Natural killer cell (primary cell): ENCODE measurements at places on chromosomes 16 and 17. TPM values are rescaled to one million over a fixed set of nuclear protein-coding genes. Genes with fewer than 3 reads are reported as not detected.

Gene MYH8
- total RNA-seq, result not detected

Gene KRT24
- total RNA-seq, result not detected

Gene SOST
- total RNA-seq, result not detected

Gene DYNLL2
- total RNA-seq, result 36.1 TPM

Gene TNFRSF17
- not detected for total RNA-seq

DNA sequence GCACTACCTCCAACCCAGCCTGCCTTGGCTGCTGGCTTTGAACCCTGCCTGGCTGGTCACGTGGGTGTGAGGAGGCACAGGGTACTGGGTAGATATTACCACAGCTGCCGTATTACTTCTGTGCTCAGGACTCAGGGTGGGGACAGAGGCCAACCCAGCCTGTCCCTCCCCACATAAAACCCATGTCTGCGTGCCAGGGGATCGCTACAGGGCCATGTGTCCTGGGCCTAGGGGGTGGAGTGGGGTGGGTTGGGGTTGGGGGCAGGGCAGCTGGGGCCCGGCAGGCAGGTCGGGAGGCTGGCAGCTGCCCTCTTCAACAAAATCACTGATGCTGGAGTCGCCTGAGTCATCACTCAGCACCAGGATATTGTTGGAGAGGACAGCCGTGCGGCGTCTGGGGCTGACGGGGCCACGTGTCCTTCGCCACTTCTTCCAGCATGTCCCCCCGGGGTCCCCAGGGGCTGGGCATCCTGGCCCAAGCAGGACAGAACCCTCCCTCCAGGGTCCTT, 39.7 kb upstream of the PVALEF start:
- no peaks in the 10 kb centered on the region for H3K4me1 ChIP-seq
- H3K27ac ChIP-seq, result no peak overlapping the region
- H3K4me3 ChIP-seq, result no peak overlapping the region
- no peaks in the 10 kb centered on the region for H3K27me3 ChIP-seq
- no peaks in the 10 kb centered on the region for H3K36me3 ChIP-seq

- H3K36me3 ChIP-seq, result peaks cover 98% of the 10 kb centered on the region
- no peaks in the 10 kb centered on the region for H3K27me3 ChIP-seq
- no peak overlapping the region for H3K4me3 ChIP-seq
- no peak overlapping the region for H3K27ac ChIP-seq
- DNase-seq, result no peak
These were observed 26.9 kb downstream of the PTRH2 start for GRCh38 chr17:59680314-59680713.

DNA sequence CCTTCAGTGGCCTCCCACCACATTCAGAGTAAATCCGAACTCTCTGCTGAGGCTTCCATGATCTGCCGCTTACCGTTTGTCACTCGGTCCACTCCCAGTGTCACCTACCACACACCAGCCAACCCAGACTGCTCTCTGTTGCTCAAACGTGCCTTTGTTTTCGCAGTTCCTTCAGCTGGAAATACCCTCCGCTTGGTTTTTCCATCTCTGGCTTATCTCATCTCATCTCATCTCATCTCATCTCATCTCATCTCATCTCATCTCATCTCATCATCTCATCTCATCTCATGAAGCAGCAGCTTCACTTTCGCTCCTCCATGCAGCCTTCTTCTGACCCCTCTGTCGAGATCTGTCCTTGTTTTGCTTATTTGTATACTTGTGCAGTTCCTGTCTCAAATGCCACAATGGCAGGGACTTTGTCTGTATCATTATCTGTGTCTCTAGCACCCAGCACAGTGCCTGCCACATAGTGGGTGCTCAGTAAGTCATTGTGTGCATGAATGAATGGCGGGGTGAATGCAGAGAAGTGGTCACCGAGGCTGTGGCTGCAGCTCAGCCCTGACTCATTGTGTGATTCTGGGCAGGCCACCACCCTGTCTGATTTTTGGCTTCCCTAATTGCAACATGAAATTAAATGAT, 3.8 kb upstream of the SNX20 start:
- peaks cover 71% of the 10 kb centered on the region for H3K4me1 ChIP-seq
- peak overlapping the region; percentile 91 for H3K27ac ChIP-seq
- H3K4me3 ChIP-seq, result no peak overlapping the region
- H3K36me3 ChIP-seq, result no peaks in the 10 kb centered on the region
- H3K27me3 ChIP-seq, result no peaks in the 10 kb centered on the region

DNA sequence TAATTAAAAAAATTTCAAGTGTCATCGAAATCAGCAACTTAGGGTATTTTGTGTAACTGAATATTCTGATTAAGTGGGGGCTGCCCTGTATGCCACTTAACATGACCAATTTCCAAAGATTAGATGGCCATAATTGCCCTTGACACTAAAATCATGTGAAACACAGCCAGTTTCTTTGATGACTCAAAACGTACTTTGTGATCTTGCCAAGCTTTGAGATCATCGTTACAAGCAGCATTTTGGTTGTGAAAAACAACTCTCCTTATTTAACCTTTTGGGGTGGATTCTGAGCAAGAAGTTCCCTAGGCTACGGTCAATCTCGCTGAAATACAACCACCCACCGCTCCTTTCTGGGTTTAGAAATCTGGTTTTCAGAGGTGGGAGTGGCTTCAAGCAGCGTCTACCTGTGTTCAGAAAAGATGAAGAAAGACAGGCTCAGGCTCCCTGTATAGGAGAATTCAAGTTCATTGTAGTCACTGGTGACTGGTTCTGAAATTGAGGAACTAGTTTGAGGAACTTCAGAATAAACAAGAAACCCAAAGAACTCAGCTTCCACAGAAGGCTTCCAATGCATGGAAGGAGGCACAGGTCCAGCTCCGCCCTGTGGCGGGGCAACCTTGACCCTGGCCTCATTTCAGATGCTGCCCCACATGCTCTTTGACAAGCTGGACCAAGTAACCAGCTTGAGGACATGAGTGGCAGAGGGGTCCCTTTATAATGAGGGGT, 9.4 kb downstream of the MAP3K14 start:
- DNase-seq, result peak; percentile 61
- H3K27me3 ChIP-seq, result no peaks in the 10 kb centered on the region
- H3K36me3 ChIP-seq, result peaks cover 9% of the 10 kb centered on the region
- H3K27ac ChIP-seq, result peak overlapping the region; percentile 56
- H3K4me1 ChIP-seq, result peaks cover 60% of the 10 kb centered on the region
- no peak overlapping the region for H3K4me3 ChIP-seq

GRCh38 chr16:53258809-53259208, 175.5 kb upstream of the RBL2 start:
- DNase-seq, result no peak
- H3K4me1 ChIP-seq, result no peaks in the 10 kb centered on the region
- peaks cover 62% of the 10 kb centered on the region for H3K36me3 ChIP-seq
- H3K27ac ChIP-seq, result no peak overlapping the region
- no peaks in the 10 kb centered on the region for H3K27me3 ChIP-seq
- H3K4me3 ChIP-seq, result no peak overlapping the region

GRCh38 chr17:4796552-4796920, 572 bp downstream of the PSMB6 start:
- peak; percentile 24 for DNase-seq
- no peaks in the 10 kb centered on the region for H3K27me3 ChIP-seq
- H3K4me1 ChIP-seq, result peaks cover 17% of the 10 kb centered on the region
- H3K36me3 ChIP-seq, result peaks cover 18% of the 10 kb centered on the region
- peak overlapping the region; percentile 63 for H3K27ac ChIP-seq

DNA sequence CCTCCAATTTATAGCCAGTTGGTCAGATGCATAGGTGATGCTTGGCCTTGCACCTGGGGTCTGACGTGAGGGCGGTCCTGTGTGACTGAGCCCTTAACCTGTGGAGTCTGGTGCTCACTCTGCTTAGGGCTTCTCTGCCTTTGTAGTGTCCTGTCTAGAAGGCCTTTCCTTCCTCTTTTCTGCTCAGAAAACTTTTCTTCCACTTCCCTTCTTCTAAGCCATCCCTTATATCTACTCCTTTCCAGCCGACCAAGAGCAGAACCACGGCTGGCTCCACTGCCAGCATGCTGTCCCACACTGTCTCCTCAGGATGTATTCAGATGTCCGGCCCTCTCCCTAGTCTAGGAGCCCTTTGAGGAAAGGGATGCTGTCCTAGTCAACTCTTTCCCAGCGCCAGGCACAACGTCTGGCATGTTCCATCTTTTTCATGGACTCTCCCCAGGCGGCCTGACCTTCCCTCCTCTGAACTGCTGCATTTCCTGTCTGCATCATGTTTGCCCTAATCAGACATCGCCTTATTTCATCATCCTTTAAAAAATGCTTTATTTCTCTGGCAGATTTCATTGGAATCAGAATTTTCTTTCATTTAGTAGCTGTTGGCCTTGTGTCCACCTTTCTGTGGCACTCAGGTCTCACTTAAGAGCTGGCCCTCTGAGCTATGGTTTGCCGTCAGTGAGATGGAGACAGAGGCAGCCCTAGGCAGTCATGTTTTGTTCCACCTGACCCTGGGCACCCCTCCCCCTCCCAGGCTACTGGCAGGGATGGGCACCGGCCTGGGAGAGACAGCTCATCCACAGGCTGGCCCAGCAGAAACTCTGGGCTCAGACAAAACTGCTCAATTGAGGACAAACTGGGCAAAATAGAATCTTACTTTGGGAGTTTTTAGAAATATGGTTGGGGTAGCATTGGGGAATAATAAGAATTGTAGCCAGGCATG, 15.5 kb upstream of the BRCA1 start:
- H3K36me3 ChIP-seq, result peaks cover 9% of the 10 kb centered on the region
- H3K4me3 ChIP-seq, result no peak overlapping the region

GRCh38 chr16:586645-587590, 2.9 kb upstream of the RAB40C start:
- no peaks in the 10 kb centered on the region for H3K27me3 ChIP-seq
- H3K4me1 ChIP-seq, result peaks cover 26% of the 10 kb centered on the region
- H3K4me3 ChIP-seq, result no peak overlapping the region

DNA sequence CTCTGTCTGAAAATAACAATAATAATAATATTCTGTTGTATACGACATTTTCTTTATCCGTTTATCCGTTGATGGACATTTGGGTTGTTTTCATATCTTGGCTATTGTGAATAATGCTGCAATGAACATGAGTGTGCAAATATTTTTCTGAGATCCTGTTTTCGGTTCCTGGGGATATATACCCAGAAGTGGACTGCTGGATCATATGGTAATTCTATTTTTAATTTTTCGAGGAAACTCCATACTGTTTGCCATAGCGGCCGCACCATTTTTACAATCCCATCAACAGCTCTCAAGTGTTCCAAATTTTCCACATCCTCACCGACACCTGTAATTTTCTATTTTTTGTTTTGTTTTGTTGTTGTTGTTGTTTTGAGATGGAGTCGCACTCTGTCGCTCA, 5.3 kb upstream of the PRSS41 start:
- H3K36me3 ChIP-seq, result no peaks in the 10 kb centered on the region
- peaks cover 2% of the 10 kb centered on the region for H3K27me3 ChIP-seq
- H3K4me3 ChIP-seq, result no peak overlapping the region
- no peak for DNase-seq
- peaks cover under 1% of the 10 kb centered on the region for H3K4me1 ChIP-seq
- no peak overlapping the region for H3K27ac ChIP-seq

DNA sequence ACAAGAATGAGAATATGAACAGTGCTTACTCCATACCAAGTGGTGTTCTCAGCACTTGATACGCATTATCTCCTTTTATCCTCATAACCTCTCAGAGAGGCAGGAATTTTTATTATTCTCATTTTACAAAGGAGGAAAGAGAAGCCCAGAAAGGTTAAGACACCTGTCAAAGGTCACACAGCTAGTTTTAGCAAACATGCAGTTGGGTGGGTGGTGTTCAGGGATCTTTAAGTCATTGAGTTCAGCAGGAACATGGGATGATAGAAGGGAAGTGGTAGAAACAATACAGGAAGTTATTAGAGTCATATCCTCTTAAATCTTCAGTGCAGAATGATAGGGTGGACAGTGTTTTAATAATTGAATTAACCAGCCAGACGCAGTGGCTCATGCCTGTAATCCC, 95.4 kb downstream of the IRX3 start:
- H3K27ac ChIP-seq, result no peak overlapping the region
- H3K36me3 ChIP-seq, result no peaks in the 10 kb centered on the region
- peaks cover 3% of the 10 kb centered on the region for H3K27me3 ChIP-seq
- peaks cover 5% of the 10 kb centered on the region for H3K4me1 ChIP-seq
- DNase-seq, result no peak
- H3K4me3 ChIP-seq, result no peak overlapping the region

GRCh38 chr17:43772877-43773648, 5.7 kb downstream of the DUSP3 start:
- peaks cover 28% of the 10 kb centered on the region for H3K4me1 ChIP-seq
- H3K27me3 ChIP-seq, result no peaks in the 10 kb centered on the region
- DNase-seq, result no peak
